ENCODE measurements at places on chromosomes 2 and 18.

DNA sequence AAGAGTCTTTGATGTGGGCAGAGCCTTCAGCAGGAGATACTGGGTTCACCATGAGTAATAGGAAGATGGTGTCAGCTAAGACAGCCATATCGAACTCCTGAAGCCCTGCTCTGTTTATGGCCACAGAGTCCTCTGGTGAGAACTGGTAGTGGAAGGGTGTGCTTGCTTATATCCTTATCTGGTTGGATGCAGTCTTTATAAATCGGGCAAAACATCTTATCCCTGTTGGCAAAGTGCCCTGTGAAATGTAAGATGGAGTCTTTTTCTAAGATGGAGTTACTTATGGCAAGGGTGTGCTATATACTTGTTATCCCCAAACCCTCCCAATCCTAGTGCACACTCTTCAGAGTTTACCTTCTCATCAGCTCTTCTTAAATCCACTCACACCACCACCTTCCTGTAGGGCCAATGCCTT lies 190.8 kb upstream of the PARD3B start:
- no peak for DNase-seq

DNA sequence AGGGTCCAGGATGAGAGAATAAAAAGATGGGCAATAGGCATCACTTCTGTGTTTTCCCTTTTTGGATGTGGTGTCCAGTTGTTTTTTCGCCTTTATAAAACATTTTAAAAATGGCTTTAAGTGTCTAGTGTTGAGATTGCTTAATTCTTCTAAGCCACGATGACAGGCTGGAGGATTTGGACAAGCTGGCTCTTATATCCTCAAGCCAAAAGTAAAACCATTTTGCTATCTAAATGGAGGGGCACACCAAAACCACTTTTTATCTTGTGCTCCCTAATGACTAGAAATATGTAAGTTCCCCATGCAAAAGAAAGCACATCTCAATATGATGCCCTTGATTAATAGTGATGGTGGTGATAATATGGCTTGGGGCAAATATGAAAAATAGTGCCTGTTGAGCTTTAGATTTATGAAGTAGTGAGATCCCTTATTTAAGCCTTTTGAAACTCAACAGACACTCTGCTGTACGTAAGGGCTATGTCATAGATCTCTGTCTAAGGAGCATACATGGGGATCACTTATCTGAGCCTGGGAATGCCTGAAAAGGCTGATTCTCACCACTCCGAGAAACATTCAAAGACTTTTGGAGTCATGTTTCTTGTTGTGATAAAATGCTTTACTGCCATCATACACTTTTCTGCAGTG lies 185.5 kb downstream of the KCNS3 start:
- no peak for DNase-seq

DNA sequence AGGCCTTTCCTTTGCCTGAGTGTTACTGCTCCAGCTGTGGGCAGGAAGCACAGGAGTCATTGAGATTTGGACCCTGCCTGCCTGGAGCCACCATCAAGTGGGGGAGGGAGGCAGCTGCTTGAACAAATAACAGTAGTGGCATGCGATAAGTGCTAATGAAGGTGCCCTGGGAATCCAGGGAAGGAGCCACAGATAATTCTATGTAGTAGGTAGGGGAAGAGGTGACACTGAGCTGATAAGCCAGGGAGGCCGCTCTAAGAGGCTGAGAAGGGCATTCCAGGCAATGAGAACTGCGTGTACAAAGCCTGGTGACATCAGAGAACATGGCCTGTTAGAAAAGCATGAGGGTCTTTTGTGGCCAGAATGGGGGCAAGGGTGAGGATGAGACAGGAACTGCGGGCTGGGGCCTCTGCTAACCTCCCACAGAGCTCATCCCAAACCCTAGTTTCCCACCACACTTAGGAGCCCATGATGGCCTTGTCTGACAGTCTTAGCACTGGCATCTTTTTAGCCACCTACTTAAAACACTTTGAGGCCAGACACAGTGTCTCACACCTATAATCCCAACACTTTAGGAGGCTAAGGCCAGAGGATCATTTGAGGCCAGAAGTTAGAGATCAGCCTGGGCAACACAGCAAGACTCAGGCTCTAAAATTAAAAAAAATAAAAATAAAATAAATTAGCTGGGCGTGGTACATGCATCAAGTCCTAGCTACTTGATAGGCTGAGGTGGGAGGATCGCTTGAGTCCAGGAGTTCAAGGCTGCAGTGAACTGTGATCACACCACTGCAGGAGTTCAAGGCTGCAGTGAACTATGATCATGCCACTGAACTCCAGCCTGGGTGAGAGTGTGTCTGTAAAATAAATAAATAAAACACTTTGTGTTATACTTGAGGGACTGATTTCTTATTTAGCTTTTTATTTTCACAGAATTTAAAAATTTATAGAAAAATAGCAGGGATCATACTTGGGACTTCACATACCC lies 58.9 kb downstream of the TET3 start:
- DNase-seq: no peak

- DNase-seq: no peak
These were observed 29.0 kb downstream of the CFAP210 start for GRCh38 chr2:169664978-169665930.

- DNase-seq: no peak
These were observed 91.8 kb upstream of the NEDD4L start for GRCh38 chr18:57951999-57952774.

DNA sequence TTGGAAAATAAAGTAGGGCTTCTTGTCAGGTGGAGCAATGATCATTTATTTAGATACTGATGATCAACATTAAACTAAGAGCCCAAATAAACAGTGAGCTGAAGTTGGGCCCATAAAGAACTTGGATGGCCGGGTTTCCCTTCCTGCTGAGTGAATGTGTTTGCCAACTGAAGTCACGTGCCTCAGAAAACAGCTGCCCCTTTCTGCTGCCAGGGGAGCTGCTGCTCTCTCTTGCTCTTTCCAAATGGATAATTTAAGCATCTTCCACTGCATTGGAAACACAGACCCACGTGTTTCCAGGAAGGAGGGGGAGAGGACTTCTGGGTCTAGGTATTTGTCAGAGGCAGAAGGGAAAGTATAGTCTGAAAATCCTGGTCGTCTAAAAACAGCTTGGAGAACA lies 22.9 kb upstream of the NCKAP5 start:
- DNase-seq: no peak

DNA sequence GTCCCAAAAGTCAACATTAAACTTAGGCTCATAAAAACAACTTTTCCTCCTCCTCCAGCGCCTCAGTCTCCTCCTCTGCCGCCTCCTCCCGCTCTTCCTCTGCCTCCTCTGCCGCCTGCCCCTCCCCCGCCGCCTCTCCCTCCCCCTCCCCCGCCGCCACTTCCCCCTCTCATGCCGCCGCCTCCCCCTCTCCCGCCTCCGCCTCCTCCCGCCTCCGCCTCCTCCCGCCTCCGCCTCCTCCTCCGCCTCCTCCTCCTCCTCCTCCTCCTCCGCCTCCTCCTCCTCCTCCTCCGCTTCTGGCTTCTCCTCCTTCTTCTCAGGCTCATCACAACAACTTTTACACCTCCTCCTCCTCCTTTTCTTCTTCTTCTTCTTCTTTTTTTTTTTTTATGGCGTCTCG lies 599.9 kb downstream of the TMEM182 start:
- no peak for DNase-seq

DNA sequence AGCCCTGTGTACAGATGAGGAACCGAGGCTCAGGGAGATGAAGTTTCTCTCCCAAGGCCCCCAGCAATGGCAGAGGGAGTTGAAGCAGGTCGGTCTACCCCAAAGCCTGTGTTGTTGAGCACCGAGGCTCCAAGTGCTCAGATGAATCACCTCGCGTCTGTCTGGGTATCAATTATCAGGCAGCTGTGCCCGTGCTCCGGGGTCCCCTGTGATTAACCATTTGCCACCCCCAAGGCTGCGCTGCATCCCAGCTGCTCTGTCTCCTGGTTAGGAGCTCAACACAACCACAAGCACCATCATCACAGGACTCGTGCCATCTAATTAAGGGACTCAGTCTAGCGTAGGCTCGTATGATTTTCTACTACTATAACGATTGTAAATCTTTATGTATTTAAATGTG lies 27.1 kb downstream of the LIPG start:
- no peak for DNase-seq

- DNase-seq: no peak
These were observed 4.5 kb upstream of the OSR1 start for GRCh38 chr2:19362755-19363473.
